ENCODE measurements at places on chromosomes 1 and 21.

DNA sequence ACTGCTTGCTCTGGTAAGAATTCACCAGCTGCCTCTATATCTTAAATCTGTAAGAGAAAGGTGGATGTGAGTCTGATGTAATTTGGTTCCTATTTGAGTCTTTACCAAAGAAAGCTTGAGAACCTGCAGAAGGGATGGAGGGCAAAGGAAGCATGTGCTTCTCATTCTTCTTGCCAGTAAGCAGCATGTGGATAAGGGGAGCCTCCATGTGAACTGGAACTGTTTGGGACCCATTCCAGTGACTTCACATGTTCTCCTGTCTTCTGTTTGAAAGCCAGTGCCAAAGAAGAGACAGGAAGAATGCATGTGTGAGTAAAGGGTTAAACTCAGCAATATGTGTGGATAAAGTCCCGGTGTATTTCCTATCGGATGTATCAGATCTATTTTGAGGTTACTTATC lies 119.6 kb upstream of the ADGRL2 start:
- no peak for DNase-seq

DNA sequence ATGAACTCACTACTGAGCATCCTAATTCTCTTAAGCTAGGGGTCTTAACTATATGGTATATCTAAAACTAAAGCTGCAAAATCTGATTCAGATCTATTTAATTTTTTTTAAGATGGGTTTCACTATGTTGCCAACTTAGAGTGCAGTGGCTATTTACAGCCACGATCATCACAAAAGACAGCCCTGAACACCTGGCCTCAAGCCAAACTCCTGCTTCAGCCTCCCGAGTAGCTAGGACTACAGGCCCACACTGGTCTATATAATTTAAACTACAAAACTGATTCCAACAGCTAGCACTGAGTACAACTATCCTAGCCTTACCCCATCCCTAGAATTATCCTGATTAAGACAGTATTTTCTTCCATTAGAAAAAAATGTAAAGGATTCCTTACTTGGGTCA lies 37.1 kb downstream of the EIF4G3 start:
- DNase-seq, result no peak

GRCh38 chr1:55309053-55309452 lies 93.9 kb upstream of the USP24 start:
- DNase-seq, result no peak

DNA sequence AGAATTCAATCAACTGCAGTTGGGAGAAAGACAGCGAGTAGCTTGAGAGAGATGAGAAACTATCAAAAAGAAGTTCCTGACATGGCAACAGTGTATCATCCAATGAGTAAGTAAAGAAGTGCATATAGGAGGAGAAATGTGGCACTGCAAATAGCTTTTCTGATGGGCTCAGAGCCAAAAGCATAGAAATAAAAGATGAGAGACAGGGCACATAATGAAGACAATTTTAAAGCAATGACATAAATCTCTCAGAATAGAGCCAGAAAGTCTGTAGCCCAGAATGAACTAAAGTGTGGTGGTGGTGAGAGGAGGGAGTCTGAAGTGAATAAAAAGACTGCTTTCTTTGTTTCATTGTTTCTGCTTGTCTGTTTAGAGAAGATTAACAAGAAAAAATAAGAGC lies 34.3 kb downstream of the TNFSF18 start:
- DNase-seq, result no peak

GRCh38 chr1:13828454-13829151 lies 128.6 kb downstream of the PRDM2 start:
- peak; percentile 31 for DNase-seq

GRCh38 chr1:207004931-207005830 lies 27.4 kb downstream of the C1orf116 start:
- DNase-seq, result peak; percentile 55

DNA sequence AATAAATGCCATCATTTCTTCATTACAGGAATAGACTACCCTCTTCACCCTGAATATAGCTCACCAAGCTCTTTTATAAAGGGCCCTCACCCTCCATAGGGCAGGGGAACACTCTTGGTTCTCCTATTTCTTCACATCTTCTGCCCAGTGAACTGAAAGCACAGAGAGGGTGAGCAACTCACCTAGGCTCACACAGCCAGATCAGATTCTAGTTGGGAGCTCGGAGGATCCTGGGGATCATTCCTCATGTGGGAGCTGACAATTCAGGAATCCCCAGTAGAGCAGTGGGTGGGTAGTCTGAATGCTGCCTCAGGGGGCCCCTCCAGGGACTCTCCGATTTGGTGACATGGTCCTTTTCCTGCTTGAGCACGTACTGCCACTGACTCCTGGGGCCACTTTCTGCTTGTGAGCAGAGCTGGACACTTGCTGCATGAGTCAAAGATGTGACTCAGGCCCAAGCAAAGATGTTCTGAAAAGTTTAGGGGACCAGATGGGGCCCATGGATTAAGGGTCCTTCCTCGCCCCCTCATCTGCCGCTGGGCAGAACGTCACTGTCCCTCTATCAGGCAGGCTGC lies 63.7 kb upstream of the WNT4 start:
- no peak for DNase-seq

DNA sequence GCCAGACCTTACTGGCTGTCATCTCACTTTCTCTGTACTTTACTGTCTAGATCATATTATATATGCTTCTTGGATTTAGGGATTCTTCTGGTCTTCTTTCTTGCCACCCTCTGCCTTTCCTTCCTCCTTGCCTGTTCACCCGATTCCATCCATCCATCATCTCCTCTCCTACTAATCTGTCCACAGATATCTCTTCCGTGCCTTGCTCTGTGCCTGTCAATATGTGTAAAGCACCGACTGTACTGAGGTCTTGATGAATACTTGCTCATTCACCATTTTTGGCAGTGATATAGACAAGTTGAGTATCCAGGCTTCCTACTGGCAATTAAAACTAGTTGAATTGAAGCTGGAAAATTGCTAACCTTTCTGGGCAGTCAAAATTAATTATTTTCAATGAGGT lies 8.1 kb downstream of the FMN2 start:
- DNase-seq, result no peak

DNA sequence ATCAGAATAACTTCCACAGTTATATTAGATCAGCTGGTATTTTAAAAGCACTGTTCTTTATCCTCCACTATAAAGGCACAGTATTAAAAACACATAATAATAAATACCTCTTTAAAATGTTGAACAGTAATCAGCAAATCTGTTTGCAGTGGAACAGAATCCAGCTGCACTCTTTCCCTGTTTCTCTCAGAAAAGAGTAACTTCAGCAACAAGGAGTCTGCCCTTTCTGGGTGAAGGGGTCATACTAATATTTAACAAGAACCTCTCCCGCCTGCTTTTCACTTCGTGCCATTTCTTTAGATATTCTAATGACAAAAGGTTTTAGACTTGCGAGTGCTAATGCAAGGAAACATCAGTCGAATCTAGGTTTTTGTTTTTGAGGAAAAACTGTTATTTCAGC lies 194.2 kb upstream of the FMN2 start:
- no peak for DNase-seq

DNA sequence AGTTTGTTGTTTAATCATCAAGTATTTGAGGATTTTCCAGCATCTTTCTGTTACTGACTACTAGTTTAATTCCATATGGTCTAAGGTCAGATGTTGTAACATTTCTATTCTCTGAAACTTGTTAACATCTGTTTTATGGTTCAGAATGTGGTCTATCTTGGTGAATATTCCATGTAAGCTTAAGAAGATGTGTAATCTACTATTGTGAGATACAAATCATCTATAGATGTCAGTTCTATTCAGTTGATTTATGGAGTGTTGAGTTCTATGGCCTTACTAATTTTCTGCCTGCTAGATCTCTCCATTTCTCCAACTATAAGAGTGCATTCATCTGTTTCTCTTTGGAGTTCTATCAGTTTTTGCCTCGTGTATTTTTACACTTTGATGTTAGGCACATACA lies 31.5 kb downstream of the WARS2 start:
- no peak for DNase-seq

GRCh38 chr1:87174724-87175245 lies 153.9 kb upstream of the LMO4 start:
- no peak for DNase-seq

- no peak for DNase-seq
Observed at GRCh38 chr1:165290148-165290547, 66.4 kb downstream of the LMX1A start.

Data from stimulated activated CD4-positive, alpha-beta T cell treated with anti-CD3 and anti-CD28 coated beads, Interleukin-2, amount 100 ng/mL, for 24 hours (primary cell).